Psoas muscle (tissue), 8 donors: ENCODE measurements at places on chromosomes 12 and 14. TPM values are rescaled to one million over a fixed set of nuclear protein-coding genes. Genes with fewer than 3 reads are reported as not detected.

DNA sequence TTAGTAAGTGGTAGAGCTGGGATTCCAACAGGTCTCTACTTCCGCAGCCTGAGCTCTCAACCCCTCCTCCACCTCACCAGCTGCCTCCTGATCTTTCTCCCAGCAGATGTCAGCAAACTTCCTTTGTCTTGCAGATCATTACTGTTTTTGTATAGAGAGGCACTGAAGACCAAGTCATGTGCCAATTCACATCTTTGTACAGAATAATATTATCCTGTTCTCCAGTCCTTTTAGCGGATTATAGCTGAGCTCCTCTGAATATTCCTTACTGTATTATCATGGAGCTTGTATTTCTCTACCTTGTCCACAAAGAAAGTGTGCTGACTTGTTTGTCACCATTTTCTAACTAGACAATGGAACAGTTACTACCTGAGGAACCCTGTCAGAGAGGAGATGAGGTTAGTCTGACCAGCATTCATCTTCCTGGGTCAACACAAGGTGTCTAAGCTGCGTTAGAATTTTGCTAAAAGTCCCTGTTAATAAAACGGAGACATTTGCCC lies 142.3 kb upstream of the ARHGAP5 start:
- DNase-seq, result no peak

DPY19L2 gene
- total RNA-seq, result 0.52 TPM

TAS2R9 gene
- total RNA-seq, result not detected

- DNase-seq, result no peak
Measured at GRCh38 chr12:107402041-107403022, 283.3 kb upstream of the PWP1 start.

GRCh38 chr14:104845834-104846441 lies 19.1 kb upstream of the CEP170B start:
- DNase-seq, result no peak

CRIP1 gene
- 14.0 TPM for total RNA-seq
